NCI-H69 (cell line): ENCODE measurements at places on chromosomes 11 and 22.

DNA sequence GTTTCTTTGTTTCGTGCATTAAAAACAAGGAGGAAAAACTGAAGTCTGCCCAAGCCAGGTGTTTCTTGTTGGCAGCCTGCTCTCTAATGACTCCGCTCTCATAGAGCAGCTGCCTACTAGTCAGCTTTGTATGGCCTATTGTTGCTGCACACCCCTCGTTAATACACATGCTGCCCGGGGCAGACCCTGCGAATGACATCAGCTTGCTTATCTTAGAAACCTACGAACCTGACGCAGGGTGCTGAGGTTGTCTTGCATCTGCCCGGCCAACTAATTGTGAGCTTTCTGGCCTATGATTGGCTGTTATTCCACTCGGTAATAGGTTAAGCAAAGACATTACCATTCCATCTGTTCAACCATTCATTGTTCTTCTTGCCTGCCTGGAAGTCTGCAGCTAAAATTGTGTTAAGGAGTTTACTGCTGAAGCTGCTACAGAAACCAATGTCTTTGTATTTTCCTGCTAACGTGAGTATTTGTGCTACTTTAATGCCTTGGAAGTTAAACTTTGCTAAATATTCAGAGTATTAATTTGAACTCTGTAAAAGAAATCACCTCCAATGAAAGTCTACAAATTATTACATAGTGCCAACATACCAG lies 37.5 kb downstream of the ZC3H12C start:
- peak; percentile 100 for DNase-seq

DNA sequence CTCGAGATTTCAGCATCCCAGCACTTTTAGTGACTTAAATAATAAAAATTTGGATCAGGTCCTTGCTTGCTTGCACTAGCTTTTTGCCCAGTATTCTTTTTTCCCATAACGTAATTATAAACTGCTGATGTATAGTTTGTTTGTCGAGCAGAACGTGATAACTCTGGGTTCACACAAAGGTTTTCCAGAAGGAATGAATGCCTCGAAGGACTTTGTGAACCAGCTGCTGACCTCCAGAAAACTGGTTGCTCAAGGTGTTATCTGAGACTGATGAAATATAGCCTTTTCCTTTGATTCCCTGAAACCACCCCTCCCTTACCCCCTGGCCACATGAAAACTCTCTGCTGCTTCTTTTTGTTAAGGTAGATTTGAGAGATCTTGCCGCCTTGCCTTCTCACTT lies 229.1 kb upstream of the CARD18 start:
- no peak for DNase-seq

GRCh38 chr11:103587901-103588788 lies 448.3 kb upstream of the DDI1 start:
- DNase-seq = peak; percentile 93

DNA sequence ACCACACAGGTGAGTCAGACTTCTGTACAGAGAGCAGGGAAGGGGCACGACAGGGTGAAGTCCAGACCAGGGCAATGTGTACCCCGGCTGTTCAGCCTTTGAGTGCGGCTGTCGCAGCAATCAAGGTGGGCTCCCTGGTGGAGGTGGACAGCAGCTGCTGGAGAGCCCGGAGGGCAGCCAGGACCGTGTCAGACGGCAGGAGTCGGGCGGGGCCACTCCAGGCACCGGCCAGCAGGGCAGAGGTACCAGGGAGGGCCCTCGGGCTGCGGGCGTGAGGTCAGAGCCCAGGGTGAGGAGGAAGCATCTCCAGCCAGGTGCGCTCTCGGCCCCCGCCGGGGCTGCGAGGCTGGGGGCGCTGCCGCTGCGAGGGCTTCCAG lies 802 bp upstream of the PIM3 start:
- no peak for DNase-seq

- peak; percentile 89 for DNase-seq
Measured at GRCh38 chr11:92670308-92670890, 299.1 kb upstream of the MTNR1B start.
